Activated CD4-positive, alpha-beta T cell treated with anti-CD3 and anti-CD28 coated beads, Interleukin-2, amount 50 U/mL, for 4 hours (primary cell): ENCODE measurements at places on chromosomes 3 and 15.

GRCh38 chr3:65677486-65678010 is 361.2 kb downstream of the MAGI1 start:
- no peak for DNase-seq

- no peak for DNase-seq
These were observed 173.7 kb downstream of the SSR3 start for GRCh38 chr3:156381253-156381652.

GRCh38 chr3:89239774-89240173 is 132.4 kb downstream of the EPHA3 start:
- no peak for DNase-seq

- no peak for DNase-seq
These were observed 157.2 kb downstream of the LRRC28 start for GRCh38 chr15:99408236-99409096.

GRCh38 chr3:114442246-114442645 is 148.4 kb downstream of the TIGIT start:
- no peak for DNase-seq

GRCh38 chr15:59611276-59612260 is at the start of gene GCNT3:
TSS of gene GCNT3 (plus strand) at chr15:59611783. CDS start at chr15:59618239, 6,456 bp downstream.
- no peak for DNase-seq
